Activated naive CD4-positive, alpha-beta T cell treated with Interleukin-2 at 50 U/mL for 16 hours (primary cell): ENCODE measurements at places on chromosomes 2 and 18.

DNA sequence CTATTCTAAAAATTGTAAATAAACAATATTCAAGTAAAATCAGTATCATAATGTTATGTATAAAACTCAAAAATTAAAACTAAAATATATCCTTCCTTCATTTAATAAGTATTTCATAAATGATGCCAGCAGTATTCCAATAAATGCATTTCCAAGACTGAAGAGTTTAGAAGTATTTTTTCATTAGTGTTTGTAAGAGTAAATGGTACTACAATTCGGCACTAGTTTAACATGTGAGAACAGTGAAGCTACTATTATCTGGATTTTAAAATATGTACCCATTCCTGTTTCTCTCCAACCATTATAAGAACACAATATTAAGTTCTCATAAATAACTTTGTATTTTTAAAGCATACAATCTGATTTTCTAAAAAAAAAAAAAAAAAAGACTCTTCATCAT is 3.3 kb downstream of the BAZ2B start:
- no peak for DNase-seq

- DNase-seq = no peak
These were observed 405.2 kb downstream of the ZEB2 start for GRCh38 chr2:144114760-144115159.

GRCh38 chr2:240258685-240259084 is 118.2 kb upstream of the OTOS start:
- no peak for DNase-seq

DNA sequence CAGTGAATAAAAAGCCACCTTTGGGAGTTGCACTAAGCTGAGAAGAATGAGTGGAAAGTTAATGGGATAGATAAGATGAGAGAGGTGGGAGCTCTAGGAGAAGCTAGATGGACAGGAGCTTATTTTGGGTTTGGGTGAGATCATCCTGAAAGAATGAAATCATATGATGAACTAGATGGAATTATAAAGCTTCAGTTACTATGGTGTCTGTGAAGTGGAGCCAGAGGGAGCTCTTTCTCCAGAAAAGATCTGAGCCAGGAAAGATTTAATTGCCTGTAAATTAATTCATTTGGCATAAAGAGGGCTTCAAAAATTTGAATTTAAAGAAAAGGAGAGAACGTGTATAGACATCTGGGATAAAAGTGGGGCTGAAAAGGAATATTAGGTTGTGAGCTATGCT is 10.3 kb downstream of the DNAH6 start:
- DNase-seq = no peak

DNA sequence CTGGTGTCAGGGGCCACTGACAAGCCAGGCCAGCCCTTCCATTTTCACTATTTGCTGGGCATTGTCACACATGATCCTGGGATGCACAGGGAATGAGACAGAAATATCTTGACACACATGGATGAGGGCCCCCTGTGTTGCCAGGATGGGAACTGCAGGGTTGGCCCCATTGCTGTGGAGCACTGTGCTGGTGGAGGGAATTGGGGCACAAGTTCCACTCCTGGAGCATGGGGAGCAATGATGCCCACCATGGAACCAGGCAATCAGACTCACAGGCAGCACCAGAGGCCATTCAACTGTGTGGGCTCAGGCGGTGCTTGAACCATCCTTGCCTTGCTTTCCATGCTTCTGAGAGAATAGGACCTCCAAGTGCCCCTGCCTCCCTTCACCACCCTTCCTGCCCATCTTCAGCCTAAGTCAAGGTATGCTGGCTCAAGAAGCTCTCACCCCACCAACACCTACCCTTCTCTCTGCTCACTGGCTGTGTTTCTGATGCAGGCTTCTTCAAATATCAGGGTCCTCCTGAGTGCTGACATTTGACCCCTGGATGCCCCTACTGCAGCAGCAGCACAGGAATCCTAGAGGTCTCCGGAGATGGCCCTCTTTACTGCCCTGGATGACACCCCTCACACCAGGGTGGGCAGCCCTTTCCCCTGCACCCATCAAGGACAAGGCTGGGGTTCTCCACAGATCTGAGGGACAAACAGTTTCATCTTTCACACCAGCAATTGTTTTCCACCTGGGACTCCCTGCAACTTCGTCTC is 11.0 kb downstream of the ADRA2B start:
- peak; percentile 0 for DNase-seq

- no peak for DNase-seq
These were observed 193.3 kb downstream of the ANKRD30B start for GRCh38 chr18:14941256-14941655.
